ENCODE measurements at places on chromosomes 12 and 14.

GRCh38 chr14:75539561-75540478 is 17.6 kb downstream of the BATF start:
- DNase-seq, result no peak

DNA sequence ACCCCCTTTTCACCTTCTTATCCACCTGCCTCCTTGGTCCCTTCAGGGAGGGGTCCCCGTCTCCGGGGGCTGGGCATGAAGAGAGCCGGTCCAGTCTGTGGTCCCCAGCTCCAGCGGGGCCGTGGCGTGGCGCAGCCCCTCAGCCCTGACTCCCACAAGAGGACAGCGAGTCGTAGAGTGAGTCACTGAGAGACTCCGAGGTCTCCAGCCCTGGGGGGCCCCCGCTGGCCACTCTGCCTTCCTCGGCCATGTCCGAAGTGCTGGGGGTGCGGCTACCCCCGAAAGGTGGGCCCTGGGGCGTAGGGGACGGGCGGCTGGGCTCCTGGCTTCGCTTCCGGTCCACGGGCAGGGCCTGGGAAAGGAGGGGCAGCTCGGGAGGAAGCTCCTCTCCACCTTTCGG is 36.5 kb downstream of the NCKAP5L start:
- no peak for DNase-seq

DNA sequence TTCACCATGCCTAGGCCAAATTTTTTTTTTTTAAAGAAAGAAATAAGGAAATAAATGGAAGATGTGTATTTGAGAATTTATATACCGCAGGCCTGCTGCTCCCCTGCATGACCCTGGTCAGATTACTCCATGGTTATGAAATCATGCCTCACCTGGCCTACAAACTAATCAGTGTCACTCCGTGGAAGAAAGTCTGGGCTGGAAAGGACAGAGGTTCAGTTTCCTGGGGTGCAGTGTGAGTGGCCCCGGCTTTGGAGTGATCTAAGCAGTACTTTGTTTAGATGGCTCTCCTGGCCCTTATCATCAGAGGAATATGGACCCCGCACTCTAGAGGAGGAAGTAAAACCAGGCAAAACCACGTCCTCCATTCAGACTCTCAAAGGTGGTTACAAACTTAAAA is 9.6 kb downstream of the APOBEC1 start:
- DNase-seq, result no peak

GRCh38 chr12:124655698-124656516 is 88.5 kb upstream of the NCOR2 start:
- DNase-seq, result no peak

- DNase-seq, result no peak
Observed at GRCh38 chr12:5428332-5429221, 3.3 kb upstream of the NTF3 start.

DNA sequence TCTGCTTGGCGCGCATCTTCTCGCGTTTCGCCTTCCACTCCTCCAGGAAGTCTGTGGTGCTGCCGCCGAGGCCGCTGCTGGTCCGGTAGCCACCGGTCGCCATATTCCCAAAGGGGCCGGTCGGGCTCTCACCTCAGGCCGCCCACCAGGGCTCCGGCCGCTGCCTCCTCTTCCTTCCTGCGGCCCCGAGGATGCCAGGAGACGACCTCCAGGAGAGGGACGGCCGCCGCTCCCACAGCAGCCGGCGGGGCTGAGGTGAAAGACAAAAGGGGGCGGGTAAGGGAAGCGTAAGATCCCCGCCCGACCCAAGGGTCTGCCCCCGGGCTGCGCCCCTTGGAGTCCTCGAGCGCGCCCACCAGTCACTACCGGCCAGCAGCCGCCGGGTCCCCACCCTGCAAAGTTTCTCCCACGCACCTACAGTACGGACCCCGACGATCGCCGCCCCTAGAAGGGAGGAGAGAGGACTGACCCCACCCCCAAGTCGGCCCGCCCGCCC is 574 bp downstream of the PAWR start:
- DNase-seq, result no peak

DNA sequence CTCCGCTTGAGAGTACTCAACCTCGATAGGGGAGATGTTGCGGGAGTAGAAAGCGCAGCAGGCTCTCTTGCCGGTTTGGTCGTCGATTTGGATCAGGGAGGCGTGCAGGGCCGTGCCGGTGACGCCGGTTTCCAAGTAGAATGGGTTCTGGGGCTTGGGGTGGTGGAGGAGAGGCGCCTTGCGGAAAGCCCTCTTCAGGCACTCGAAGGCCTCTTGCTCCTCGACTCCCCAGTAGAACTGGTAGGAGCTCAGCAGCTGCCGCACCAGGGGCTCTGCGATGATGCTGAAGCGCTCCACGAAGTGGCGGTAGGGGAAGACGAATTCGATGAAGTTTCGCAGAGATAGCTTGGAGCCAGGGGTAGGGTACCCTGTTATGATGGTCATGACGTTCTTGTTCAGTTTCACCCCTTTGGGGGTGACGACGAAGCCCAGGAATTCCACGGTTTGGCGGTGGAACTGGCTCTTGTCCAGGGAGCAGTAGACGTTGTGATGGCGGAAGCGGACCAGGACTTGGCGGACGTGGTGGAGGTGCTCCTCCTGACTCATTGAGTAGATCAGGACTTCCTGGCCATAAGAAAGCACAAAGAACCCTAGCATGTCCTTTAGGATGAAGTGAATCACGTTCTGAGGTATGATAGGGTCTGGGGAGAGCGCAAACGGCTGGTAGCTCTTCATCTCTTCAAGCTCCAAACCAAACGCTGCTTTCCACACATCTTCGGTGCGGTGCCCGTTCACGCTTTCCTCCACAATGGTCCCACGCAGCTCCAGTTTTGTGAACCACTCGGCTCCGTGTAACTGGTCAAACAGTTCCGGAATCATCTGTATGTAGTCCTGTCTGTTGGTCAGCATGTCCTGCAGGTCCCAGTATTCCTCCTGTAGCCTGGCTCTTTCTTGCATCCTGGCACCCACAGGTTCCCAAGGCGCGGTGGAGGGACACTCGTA is 21.2 kb downstream of the RTL1 start:
- no peak for DNase-seq

- DNase-seq, result peak; percentile 73
Observed at GRCh38 chr12:54560374-54560858, 11.0 kb downstream of the PDE1B start.

DNA sequence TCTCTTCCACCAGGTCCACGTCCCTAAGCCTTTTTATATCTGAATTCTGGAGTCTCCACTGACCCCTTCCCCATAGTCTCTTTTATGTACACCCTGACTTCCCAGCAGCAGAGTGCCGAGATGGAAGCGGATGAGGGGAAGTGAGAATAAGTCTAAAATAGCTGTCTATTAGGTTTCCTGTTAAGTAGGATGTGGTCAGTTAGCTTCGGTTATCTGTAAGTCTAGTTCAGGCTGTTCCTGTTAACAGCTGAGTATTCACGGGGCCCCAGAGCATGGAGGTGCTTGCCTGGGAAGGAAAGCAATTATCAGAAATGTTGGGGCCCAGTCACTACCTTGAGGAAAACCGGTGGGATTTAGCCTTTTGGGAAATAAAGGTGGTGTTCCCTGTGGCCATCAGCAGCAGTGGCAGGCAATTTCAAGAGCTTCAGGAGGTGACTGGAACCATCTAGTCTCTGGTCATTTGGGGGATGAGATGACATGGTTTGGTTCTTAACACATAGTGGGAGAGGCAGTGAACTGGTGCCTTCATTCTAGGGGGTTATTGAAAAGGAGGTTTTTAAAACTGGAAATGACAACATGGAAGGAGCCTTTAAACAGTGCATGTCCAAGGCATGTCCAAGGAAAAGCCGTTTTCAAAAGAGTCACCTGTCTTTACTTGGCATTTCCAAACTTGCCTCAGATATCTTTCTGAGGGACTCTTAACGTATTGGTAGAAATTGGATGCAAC is 21.8 kb downstream of the CHST11 start:
- no peak for DNase-seq

DNA sequence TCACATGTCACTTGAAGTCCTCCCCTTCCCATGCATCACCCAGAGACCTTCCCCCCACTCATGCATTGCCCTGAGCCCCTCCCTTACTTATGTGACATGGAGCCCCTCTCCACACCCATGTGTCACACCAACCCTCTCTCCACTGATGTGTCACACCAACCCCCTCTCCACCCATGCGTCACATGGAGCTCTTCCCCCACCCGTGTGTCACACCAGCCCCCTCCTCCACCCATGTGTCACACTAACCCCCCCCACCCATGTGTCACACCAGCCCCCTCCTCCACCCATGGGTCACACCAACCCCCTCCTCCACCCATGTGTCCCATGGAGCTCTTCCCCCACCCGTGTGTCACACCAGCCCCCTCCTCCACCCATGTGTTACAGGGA is 30.4 kb downstream of the RTL1 start:
- no peak for DNase-seq

DNA sequence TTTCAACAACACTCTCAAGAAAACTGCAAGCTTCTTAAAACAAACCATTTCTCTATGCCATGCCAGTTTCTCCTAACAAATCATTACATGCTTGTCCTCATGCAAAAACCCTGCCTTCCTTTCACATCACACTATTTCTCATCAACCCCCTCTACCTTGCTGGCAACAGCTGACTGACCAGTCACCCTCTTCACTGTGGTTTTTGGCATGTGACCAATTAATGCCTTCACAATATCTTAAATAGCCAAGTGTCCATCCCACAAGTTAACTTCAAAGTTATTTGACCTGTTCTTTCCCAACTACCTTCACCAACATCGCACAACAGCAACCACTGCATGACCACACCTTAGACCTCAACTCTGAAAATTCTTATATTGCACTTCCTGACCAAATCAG is 159.6 kb downstream of the CEP128 start:
- no peak for DNase-seq

DNA sequence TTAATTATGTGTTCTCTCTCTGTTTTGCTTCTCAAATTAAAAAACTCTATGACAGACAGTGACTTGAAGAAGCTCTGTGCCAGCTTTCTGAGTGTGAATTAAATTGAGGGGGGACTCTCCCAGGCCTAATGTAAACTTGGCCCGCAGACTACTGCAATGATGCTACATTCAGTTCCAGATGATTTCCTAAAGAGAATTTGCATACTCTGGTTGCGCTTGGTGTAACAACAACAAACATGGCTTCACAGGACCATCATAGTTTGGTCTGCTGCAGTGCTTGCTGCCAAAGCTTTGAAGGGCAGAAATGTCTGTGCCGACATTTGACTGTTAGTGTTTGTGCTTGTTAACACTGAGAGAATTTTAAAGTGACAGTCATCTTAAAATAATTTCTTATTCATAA is 25.0 kb downstream of the CFAP54 start:
- no peak for DNase-seq

GRCh38 chr12:16606201-16606849 is 363 bp upstream of the LMO3 start:
- no peak for DNase-seq

DNA sequence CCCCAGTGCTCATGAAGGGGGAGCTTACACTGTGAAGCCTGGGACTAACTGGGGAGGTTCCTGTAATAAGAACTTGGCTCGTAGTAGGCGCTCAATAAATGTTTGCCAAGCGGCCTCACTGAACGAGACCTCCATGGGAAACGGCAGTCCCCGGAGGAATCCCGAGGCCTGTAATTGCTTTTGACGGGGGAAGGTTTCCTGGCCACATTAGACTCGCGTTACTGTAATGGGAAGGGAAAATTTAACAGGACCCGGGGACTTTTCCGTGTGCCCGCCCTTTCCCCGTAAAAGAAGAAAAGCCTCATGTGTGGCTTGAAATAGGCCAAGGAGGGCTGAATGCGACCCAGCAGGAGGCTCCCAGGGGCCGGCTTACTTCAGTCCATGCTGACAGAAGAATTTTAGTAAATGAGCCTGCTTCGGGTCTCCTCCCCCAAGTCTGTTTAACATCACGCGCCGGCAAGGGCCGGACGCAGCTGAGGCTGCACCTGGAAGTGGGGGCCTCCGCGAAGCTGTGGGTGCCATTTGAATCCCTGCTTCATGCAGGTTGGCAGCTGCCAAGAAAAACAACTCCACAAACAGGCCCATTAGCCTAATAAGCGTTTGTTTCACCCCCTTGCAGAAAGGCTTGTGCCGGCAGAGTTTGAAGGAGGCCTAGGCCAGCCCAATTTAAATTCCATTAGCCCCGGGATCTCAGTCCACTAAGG is 39.8 kb upstream of the PWP1 start:
- no peak for DNase-seq

GRCh38 chr14:101480022-101480746 is 81.1 kb upstream of the DIO3 start:
- DNase-seq, result no peak

DNA sequence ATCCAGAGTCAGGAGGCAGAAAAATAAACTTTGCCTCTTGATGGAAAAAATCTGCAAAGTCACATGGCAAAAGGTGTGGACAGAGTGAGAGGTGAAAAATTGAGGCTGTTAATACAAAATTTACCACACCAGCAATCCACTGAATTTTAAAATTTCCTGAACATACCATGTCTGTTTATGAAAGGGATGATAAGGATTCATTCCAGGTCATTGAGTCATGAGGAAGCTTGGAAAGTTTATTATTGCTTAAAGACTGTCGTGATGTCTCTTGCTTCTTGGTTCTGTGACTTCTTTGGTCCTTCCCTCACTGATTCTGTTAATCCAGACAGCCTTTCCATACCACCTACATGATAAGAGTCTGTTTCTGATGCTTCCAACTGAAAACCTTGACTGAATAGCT is 73.2 kb downstream of the TTC6 start:
- DNase-seq, result no peak

GRCh38 chr12:66269757-66270383 is 32.4 kb upstream of the HELB start:
- DNase-seq, result no peak

GRCh38 chr12:68573406-68573805 is 37.3 kb upstream of the RAP1B start:
- DNase-seq, result no peak

DNA sequence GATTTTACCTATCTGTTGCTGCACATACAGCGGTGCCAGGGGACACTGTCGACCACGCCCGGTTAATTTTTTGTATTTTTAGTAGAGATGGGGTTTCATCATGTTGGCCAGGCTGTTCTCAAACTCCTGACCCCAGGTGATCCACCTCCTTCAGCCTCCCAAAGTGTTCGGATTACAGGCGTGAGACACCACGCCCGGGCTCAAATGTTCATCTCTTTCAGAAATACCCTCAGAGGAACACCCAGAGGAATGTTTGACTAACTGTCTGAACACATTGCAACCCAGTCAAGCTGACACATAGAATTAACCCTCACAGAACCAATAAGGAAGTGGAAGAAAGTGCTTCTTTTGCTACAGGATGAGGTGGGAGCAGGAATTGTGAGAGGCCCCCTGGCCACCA is 15.0 kb upstream of the ETFBKMT start:
- DNase-seq, result no peak

DNA sequence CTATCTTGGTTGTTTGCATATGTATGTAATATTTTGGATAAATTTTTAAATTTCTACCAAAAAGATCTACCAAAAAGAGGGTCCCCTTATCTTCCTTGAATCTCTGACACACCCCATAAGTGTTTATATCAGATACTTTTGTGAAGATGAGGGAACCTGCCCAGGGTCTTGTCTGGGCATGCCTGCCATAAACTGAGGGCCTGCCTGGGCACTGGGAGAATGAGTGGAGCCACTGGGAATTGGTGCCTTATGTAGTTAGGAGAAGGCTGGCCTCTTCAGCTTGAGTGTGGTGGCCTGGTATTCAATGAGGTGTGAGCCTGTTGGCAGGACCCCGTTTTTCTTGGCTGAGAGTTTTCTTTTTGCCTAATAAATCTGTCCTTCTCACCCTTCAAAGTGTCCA is 46.5 kb downstream of the OR9K2 start:
- no peak for DNase-seq
